ENCODE measurements at places on chromosomes 16 and 17.

DNA sequence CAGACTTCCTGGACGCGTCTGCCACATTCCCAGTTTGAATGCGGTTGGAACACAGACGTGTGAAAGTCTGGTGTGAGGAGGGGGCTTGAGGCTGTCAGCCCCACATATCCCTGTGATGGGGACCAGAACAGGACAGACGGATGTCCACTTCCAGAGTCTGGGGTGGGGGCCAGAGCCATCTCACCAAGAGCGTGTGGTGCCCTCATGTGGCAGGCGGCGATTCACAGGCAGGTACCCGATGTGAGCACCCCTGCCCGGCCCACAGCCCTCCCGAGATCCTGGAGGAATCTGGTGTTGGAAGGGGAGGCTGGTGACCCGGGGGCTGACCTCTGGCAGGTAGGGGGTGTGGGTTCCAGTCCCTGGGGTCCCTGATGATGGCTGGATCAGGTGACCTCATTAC lies 51.5 kb downstream of the ENGASE start:
- DNase-seq = no peak

GRCh38 chr16:73217654-73218053 lies 169.7 kb upstream of the ZFHX3 start:
- DNase-seq = no peak

DNA sequence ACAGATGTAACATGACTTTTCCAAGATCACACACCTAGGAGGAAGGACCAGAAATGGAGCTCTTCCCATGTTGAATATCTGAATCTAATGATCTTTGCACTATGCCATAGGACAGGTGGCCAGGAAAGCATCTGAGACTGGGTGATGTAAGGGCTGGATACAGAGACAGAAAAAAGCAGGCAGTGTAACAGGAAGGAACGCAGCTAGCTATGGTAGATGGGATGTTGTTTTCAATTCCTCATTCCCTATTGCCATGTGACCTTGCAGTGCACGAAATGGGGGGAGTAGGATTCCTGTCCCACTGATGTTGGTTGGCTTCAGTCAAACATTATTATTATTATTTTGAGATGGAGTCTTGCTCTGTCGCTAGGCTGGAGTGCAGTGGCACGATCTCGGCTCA lies 3.7 kb upstream of the NPIPB15 start:
- DNase-seq = no peak

- no peak for DNase-seq
Observed at GRCh38 chr17:61443475-61443882, 8.7 kb upstream of the TBX4 start.

DNA sequence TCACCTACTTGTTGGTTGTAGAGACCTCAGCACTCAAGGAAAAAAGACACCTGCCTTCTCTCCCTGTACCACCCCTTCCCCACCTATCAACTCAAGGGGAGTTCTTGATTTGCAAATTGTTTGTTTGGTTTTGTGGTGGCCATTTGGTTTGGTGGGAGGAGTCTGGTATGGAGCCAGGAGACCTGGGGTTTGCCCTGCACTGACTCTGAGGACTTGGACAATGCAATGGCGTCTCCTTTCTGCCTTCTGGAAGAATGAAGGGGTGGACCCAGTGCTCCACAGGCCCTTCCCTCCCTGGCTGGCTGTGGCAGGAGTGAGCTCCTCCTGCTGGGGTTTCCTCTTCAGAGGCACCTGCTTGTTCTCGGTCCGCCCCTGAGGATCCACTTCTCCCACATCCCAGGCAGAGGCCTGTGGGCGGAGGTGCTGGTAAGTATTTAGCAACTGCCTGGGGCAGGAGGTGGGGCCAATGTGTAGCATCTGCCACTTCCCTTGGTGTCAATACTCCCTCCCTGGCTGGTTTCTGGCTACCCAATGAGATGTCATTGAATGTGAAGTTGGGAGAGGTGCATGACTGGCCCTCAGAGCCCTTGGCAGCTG lies 164.5 kb downstream of the NTN1 start:
- no peak for DNase-seq

- no peak for DNase-seq
Observed at GRCh38 chr16:88920618-88921590, 54.4 kb upstream of the PABPN1L start.

- DNase-seq = no peak
Observed at GRCh38 chr17:71284032-71284755, 836.6 kb upstream of the SOX9 start.

- DNase-seq = no peak
Observed at GRCh38 chr17:68585643-68586042, 15.5 kb downstream of the FAM20A start.

DNA sequence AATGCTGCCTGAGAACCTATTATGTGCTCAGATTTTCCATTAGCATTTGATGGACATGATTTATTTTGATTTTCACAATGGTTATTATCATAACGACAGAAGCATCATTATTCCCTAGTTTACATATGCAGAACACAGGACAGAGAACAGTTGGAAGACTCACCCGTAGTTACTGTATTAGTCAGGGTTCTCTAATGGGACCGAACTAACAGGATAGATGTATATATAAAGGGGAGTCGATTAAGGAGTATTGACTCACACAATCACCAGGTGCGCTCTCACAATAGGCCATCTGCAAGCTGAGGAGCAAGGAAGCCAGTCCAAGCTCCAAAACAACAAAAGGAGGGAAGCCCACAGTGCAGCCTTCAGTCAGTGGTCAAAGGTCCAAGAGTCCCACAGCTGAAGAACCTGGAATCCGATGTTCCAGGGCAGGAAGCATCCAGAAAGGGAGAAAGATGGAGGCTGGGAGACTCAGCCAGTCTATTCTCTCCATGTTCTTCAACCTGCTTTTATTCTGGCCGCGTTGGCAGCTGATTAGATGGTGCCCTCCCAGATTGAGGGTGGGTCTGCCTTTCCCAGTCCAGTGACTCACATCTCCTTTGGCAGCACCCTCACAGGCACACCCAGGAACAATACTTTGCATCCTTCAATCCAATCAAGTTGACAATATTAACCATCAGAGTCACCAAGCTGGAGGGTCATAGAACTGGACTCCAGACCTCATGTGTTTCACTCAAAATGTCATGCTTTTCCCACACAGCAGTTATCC lies 92.7 kb upstream of the XYLT1 start:
- DNase-seq = no peak

DNA sequence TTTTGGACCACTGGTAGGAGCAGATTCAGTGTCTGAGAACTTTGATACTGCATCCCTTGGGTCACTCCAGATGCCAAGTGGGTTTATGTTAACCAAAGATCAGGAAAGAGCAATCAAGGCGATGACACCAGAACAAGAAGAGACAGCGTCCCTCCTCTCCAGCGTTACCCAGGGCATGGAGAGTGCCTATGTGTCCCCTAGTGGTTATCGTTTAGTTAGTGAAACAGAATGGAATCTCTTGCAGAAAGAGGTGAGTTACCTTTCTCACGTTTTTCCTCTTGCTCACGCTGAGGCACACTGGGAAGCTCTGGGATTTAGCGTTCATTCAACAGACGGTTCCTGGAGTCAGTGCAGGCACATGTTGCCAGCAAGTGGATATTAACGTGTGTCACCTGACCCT lies 58.0 kb downstream of the NUP88 start:
- no peak for DNase-seq

DNA sequence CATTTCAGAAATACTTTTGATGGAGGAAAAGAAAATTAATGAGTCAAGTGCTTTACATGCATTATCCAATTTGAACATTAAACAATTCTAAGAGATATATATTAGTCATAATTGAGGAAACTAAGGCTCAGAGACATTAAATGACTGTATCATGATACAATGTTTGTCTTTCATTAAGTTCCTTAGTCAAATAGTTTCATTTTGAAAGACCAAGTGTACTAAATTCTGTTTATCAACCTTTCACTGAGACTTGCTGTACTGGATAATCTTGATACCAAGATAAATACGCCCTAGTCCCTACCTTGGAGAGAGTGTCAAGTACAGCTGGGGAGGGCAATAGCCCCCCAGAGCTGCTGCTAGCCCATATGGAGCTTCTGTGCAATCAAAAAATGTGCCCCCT lies 24.2 kb downstream of the TOM1L2 start:
- no peak for DNase-seq

- no peak for DNase-seq
Observed at GRCh38 chr17:14150619-14151018, 81.3 kb downstream of the COX10 start.

DNA sequence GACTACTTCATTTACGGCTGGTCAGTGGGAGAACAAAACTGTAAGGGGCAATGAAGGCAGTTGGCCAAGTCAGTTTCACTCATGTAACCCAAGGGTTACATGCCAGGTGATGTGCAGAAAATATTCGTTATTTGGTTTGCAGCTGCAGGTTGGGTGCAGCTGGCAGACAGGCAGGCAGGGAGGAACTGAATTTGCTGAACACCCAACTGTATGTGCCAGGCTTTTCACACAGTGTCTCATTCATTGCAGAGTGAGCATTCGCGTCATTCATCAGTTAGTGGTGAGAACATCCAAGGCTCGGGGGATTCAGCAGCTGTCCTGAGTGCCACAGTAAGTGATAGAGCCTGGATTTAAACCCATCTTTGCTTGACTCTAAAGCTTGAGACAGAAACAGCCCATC lies 59.7 kb downstream of the ABCC6 start:
- DNase-seq = no peak

DNA sequence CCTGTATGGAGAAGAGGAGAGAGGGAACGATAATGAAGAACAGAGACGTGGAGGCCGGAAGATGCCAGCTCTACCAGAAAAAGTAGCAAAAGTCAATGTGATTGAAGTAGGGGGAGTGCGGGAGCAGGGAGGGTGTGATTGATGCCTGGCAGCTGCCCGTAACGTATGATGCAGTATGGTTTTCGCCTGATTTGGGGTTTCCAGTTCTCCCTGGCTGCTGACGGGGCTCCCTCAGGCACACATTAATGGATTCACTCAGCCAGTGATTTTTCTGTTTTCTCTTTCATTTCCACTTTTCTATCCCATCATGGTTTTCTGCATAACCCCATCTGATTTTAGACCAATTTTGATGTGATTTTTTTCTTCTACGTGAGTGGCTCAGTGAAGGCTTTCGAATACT lies 62.1 kb downstream of the PRKCA start:
- DNase-seq = no peak

GRCh38 chr16:84790301-84790700 lies 29.5 kb upstream of the CRISPLD2 start:
- no peak for DNase-seq

DNA sequence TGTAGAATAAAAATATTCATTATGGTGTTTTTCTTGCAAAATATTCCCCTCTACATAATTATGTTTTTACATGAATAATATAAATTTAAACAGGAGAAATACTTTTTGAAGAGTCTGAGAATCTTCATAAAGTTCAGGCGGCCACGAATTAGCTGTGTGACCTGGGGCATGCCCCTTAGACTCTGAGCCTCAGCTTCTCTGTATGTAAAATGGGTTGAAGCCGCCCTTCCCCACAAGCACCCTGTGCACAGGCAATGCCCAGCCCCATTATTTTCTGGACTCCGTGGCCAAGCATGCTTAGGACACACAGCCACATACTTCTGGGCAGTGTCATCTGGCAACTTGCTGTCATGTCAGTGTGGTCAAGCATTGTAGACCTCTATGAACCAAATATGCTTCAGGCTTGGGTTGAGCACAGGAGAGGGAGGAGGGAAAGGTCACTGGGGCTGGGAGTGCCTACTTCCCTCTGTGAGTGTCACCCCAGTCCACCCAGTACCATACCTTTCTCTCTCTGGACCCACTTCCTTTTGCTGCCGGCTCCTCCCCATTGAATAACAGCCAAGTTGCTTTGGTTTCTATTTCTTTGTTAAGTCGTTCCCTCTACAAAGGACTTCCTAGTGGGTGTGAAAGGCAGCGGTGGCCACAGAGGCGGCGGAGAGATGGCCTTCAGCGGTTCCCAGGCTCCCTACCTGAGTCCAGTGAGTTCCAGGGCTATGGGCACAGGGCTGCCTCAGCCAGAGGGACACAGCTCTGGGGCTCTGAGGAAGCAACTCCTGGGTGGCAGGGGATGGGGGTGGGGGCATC lies at the start of gene LGALS9:
TSS of gene LGALS9 (plus strand) at position 582 of the 804 bp plus-strand sequence. CDS start at position 660, 78 bp downstream.
- DNase-seq = peak; percentile 32
